ENCODE measurements at places on chromosomes 2 and 18.

GRCh38 chr2:151410485-151410834 lies 758 bp downstream of the RIF1 start:
- DNase-seq = peak; percentile 32

- no peak for DNase-seq
Observed at GRCh38 chr2:57859755-57860154, 186.9 kb upstream of the VRK2 start.

DNA sequence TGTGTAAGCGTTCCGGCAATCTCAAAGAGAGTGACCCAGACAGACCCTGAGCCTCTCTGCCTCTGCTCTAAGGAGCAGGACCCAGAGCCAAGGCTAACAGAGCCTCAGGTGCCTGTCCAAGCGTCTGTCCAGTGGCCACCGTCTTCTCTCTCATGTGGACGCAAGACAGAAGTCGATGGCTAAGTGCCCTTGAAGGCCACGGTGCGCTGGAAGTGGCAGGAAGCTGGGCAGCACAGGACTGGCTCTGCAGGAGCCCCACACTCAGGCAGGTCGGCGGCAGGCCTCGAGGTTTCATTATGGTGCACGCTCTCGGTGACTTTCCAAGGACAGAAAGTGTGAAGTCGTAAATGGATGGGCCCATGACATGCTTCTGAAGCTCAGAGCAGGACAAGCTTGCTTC lies 49.1 kb downstream of the HDAC4 start:
- no peak for DNase-seq

GRCh38 chr2:219605607-219605954 lies 7.9 kb downstream of the STK11IP start:
- DNase-seq = no peak

DNA sequence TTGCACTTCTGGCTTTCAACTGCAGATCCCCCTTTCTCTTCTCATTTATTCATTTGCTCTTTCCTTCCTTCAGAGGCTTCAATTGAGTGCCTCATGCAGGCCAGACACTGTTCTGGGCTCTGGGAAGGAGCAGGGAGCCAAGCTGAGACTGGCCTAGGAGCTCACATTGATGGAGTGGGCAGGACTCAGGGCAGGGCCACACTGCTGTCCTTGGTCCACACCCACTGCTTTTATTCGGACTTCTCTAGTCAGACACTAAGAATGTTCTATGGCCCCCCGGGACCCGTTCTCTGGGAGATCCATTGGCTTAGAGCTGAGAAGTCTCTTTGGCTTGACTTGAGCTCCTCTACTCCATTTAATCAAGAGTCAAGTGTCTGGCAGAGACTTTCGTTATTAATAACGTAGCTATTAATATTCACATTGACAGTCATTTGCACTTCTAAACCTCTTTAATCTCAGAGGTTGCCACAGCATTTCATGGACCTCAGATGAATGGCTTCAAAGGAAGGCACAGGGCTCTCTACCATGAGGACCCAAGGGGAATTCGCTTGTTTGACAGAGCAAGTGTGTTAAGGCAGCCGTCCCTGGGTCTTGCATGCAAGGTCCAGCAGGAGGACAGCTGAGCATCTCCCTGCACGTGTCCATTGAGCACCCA lies 20.1 kb downstream of the SH3RF3 start:
- no peak for DNase-seq

- DNase-seq = no peak
Observed at GRCh38 chr2:3022841-3023372, 354.7 kb downstream of the EIPR1 start.

DNA sequence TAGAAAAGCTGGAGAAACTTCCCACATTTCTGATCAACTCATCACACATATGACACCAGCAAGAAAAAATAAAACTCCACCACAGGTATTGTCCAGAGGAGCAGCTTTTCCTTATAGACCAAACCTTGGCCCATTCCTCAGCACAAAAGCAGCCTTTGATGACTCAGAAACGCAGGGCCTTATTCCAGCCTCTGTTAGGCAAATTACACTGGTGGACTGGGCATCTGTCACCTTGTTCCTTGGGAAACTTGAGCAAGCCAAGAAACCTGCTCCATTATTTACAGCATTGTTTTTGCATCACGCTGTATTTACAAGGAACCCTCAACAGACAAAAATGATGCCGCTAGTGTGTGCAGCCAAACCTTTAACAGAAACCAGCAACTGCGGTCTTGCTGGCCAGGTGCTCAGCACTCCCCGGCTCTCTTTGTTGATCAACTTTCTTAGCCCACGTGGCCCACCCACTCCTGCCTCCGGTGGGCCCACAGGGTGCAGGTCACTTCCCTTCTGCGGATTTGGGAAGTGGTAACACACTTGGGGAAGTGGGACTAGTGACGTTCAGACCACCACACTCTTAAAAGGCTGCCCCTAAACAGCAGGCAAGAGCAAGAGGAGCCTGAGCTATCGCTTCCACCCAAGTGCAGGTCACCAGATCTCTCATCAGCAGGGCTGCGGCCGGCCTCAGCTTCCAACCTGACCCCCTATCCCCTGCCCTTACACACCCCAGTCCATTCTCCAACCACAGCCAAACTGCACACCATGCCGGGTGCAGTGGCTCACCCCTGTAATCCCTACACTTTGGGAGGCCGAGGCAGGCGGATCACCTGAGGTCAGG lies 1.5 kb downstream of the AP1S3 start:
- no peak for DNase-seq

- peak; percentile 96 for DNase-seq
Observed at GRCh38 chr2:28274911-28275685, 117.6 kb upstream of the FOSL2 start.

DNA sequence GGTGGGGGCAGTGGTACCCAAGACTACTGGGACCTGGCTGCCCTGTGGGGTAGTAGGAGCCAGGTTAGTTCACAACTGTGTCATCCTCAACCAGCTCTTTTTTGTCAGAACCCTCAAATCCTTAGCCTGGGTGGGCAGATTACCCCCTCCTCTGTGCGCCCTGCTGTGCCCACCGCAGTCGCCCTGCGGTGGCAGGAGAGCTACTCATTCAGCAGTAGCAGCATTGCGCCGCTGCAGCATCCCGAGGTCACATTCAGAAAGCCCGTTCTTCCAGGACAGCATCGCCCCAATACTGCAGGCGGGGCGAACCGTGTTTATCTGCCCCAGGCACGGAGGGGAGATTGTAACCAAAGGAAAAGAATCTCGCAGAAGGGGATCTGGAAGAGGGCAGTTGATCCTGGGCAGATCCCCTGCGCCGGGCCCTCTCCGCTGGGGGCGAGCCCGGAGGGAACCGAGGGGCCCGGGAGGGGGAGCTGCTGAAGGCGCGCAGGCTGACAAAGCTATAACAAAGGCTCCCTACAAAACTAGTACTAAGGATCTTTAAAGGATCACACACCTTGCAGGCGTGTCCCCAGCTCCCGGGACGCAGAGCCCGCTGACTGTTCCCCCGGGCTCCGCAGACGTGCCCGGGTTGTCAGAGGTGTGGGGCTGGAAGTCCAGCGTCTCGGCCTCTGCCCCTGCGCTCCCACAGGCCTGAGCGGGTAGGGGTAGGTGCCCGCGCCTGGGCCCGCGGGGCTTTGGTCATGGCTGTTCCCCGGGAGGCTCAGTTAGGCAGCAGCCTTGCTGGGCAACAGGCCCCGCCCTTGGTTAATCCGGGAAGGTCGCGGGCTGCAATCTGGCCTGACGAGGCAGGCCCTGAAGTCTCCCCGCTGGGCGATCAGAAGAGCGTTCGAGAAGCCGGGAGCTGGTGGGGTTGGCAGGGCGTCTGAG lies 13.2 kb downstream of the POU3F3 start:
- DNase-seq = no peak

DNA sequence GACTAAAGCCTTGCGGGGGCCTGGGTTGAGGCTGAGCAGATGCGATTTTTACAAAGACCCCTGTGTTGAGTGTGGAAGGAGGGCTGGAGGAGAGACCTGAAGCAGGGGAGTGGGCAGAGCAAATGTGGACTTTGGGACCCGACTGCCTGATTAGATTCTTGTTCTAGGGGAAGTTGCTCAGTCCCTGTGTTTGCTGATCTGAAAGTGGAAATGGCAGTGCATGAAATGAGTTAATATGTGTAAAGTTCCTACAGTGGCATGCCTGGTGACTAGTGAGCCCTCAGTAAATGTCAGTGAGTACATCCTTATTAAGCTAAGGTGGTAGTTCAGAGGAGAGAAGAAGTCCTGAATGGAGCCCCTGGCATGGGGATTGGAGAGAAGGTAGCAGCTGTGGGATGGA lies 52.3 kb downstream of the ARMC9 start:
- no peak for DNase-seq

DNA sequence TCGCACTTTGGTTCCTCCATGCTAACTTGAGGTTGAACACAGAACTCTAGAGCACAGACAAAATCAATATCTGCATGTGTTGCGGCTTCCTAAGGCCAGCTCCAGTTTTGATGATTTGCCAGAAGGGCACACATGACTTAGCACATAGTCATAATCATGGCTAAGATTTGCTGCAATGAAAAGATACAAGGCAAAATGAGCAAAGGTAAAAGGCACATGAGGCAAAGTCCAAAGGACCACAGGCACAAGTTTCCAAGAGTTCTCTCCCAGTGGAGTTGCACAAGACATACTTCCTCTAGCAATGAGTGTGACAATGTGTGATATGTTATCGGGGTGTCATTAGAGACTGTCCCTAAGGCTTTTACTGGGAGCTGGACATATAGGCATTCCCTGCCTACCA lies 24.2 kb upstream of the CXXC1 start:
- DNase-seq = no peak

- no peak for DNase-seq
Observed at GRCh38 chr2:40507432-40507831, 55.5 kb upstream of the SLC8A1 start.

- peak; percentile 1 for DNase-seq
Observed at GRCh38 chr18:32383050-32383819, 87.4 kb downstream of the GAREM1 start.

DNA sequence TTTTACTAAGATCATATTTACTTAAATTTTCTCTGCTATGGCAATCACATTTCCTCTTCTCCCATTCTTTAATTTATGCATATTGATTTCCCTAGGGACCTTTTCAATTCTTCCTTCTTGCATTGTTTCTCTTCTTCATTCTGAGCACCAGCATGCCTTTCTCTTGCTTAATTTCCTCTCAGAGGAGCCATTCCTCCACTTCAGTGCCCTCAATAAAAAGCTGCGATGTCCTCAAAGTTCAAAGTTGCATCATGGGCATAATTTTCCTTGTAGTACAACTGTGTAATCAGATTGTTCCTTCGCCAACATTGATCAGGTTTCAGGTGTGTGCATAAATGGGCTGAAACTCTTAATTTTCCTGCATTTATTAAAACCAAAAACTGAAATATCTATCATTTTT lies 21.8 kb upstream of the CD226 start:
- DNase-seq = no peak

GRCh38 chr2:137947032-137947727 lies 17.1 kb upstream of the HNMT start:
- no peak for DNase-seq

All from EL (cell line).